ENCODE measurements at places on chromosomes 6 and 20.

- peak; percentile 39 for DNase-seq
These were observed 123.1 kb downstream of the HIVEP2 start for GRCh38 chr6:142821860-142822259.

GRCh38 chr6:115131709-115132490, 789.1 kb upstream of the HS3ST5 start:
- no peak for DNase-seq

DNA sequence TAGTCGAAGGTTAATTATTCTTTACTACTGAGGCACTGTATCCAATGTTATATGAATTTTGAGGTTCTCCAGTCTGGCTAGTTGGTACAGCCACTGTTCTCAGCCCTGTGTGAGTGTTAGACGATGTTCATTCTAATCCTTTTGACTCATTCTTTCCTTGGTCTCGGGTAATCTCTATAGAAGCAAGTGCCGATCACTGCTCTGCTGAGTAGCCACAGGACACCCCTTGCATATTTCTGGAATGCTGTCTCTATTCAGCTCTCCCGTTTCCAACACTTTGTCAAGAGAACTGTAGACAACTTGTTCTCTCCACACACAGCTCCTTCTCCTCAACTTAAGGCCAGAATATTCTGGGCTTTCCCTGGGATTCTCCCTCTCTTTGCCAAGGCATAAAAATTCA, 42.4 kb upstream of the PLCB1 start:
- peak; percentile 14 for DNase-seq

- DNase-seq, result no peak
These were observed 128.7 kb downstream of the TMEM242 start for GRCh38 chr6:157194643-157195042.

DNA sequence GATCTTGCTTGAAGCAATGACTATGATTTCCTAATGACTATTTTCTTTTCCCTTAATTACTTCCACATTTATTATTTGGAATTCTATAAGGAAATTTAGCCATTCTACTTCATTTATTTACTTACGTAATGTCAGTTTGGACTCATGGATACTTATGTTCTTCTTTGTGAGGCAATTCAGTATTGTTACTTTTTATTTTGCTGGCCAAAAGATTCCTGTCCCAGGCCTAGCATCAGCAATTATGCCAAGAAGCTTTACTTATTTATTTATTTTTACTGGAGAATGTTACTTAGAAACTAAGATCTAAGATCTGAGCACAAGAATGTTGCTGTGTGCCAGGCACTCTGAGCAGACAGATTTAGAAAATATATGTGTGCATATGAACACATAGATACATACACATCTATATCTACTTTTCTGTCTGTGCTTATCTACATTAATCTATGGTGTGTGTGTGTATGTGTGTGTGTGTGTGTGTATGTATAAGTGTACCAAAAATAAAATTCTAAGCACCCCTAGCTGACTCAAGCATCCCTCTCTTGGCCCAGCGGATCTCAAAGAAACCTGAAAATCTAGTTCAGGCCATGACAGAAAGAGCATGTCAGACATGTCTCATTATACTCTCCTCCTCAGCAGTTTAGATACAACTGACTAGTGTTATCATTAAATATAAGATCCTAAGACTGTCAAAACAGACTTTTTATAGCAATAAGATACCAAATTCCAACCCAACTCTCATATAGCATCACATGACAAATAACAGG, 640.0 kb upstream of the GJE1 start:
- DNase-seq, result no peak

All from NCI-H82 (cell line).